B cell (primary cell): ENCODE measurements at places on chromosomes 11 and 22.
A peak's percentile ranks its signal among the peaks of the same experiment; 100 is the strongest.

DNA sequence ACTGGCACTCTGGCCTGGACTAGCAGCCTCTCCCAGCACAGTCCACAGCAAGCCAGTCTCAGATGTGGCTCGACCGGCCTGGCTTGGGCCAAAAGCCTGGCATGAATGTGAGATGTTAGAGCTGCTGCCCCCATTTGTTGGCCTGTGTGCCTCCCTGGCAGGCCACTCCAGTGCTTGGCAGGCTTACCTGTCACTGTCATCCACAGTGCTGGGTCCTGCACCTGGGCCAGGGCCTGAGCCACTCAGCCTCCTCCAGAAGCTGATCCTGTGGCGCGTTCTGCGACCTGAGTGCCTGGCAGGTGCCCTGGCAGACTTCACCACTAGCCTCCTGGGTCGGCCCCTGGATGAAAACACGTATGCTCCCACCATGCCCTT is 36.1 kb downstream of the RRP8 start:
- DNase-seq: no peak

DNA sequence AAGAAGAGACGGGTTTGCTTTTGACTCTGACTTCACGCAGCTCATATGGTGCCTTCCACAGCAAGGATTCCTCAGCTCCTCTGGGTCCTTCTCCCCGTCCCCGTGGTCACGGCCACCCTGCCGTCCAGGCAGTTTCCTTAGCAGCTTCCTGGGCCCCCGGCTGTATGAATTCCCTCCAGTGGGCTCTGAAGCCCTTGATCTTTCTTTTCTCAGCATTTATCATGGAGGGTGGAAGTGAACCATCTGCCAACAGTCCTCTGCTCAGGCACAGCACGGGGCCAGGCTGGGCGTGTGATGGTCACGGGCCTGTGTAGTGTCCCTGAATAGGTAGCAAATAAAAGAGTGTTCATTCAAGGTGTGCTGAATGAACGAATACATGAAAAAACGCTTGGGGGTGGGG is 782.4 kb downstream of the BRD1 start:
- no peak for DNase-seq

DNA sequence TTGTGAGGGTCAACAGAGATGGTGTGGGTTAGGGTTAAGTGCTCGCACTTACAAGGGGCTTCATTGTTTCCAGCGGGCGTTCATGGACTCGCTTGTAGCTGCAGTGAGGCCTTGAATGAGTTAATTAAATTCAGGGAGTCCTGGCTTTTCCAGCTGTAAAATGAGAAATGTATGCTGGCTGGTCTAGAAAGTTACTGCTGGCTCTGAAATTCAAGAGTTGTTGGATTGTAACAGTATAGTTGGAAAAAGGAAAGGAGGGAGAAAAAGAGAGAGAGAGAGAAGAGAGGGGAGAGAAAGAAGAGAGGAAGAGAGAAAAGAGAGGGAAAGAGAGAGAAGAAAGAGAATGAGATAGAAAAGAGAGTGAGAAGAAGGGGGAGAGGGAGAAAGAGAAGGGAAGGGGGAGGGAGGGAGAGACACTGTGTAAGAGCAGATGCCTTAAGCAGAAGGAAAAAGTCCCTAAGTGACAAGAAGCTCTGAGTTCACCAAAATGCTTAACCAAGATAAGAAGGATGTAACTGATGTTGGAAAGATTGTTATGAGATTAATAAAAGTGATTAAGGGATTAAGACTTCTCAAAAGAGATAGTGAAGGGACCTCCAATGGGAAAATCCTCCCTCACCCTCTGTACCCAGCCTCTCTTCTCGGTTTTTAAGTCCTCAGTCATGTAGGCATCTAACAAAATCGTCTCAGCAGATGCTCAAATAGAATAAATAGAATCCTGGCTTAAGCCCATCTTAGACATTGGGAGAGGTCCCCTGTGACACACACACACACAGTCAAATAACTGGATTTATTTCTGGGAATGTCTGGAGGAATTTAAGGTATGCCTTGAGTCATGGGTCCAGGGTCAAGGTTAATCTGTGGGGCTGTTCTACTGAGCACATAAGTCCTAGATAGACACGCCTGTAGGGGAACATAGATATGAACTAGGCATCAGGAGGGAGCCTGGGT is 477.9 kb downstream of the MIAT start:
- DNase-seq: no peak

- DNase-seq: no peak
Measured at GRCh38 chr22:20015187-20015625, 1.4 kb downstream of the ARVCF start.

GRCh38 chr11:47373876-47374719 is 4.2 kb downstream of the SPI1 start:
- peak; percentile 83 for DNase-seq

- peak; percentile 73 for DNase-seq
Measured at GRCh38 chr22:23591201-23591791, 11.2 kb upstream of the IGLL1 start.

- DNase-seq: no peak
Measured at GRCh38 chr11:104853276-104853675, 45.0 kb downstream of the CASP12 start.

- no peak for DNase-seq
Measured at GRCh38 chr22:30824096-30824495, 129.4 kb downstream of the OSBP2 start.
